ENCODE measurements at places on chromosomes 12 and 14.

DNA sequence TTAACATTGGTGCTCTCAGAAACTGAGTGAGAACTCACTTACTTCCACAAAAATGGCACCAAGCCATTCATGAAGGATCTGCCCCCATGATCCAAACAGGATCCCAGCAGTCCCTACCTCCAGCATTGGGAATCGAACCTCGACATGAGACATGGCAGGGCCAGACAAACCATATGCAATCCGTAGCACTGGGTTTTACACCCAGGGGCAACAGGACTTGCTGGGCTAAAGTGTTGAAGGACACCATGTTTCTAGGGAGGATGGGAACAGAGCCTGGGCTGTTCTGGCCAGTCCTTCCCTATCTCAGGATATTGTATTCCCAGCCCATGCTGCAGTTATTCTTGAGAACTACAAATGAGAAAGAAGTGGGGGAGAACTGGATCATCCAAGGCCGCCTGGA, 36.6 kb downstream of the SERPINA3 start:
- DNase-seq: no peak

- DNase-seq: no peak
These were observed 122.2 kb downstream of the CRACR2A start for GRCh38 chr12:3630621-3631271.

DNA sequence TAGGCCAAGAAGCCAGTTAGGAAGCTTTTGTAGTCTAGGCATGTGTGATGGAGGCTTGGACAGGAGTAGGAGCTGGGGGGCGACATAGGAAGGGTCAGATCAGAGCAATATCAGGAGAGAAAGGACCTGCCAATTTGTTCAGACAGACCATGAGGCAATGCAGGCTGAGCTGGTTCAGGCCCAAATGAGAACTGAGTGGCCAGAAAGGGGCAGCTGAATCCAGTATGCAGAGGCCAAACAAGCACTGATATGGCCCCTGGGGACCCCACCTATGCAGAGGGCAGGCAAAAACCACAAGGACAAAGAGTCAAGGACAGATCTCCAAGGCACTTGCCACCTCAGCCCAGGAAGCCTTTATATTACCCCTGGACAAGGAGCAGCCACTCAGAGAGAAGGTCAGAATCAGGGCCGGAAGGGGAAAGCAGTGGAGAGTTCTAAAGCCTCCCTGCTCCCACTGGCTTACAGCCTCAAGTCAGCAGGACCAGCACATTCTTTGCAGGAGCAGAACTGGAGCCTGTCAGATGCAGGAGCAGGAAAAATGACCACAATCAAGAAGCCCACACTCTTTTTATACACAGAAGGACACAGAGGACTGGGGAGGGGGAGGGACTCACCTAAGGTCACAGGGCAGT, 37.2 kb downstream of the CLMN start:
- DNase-seq: no peak

GRCh38 chr12:53746592-53747092, 5.1 kb downstream of the CISTR start:
- peak; percentile 85 for DNase-seq

- DNase-seq: no peak
These were observed 4.6 kb upstream of the CEP128 start for GRCh38 chr14:80946187-80946586.

- DNase-seq: no peak
These were observed 43.5 kb upstream of the KCNA5 start for GRCh38 chr12:5000204-5000603.

DNA sequence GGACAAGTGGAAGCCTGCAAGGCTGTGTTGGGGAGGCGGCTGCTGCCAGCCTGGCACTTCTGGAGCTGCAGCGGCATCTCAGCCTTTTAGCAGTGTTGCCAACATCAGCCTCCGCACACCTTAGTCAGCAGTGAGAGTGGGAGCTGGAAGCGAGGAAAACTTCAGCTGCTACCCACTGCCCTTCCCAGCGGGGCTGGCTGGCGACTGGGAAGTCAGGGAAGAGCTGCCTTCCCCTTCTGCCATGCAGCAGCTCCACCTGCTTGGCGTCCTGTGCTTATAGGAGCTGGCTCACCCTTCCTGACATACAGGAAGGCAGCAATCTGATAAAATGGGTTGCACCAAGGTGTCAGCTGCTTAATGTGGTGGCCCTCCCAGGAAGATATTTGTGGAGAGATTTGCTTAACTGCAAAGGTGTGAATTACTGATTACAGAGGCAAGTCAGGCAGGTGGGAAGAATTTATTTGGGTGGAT, 15.4 kb upstream of the PLEKHG3 start:
- DNase-seq: no peak

GRCh38 chr12:27233814-27234213, 10.3 kb upstream of the STK38L start:
- no peak for DNase-seq

DNA sequence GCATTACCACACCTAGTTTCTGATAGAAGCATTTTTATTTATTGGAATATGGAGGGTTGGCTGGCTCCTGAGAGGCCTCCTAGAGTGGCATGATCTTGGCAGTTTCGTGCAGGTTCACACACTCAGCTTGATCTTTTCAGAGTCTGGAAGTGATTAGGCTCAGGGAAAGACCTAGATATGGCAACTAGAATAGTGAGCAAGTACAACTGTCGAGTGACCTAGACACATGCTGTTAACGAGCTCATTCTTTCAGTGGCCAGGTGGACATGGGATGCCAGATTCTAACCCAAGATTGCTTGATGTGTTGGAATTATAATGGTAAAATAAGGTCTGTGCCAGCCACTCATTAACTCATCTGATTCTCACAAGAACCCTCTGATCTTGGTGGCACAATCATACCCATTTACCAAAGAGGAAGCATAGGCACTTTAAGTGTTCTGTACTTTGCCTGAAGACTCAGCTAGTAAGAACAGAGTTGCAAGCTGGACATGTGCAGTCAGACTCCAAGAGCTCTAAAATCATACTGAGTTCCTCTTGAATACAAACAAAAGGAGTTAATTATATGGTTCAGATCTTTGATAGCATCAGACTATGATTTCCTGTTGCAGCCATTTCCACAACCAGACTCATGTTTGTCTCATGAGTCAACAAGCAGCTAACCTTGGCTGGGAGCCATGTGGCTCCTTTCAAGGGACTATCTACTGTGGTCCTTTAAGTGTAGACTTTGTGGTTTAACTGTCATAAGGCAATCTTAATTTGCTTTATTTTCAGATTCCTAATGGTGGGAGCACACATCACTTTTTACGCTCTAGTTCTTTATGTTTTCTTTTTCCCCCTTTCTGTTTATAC, 144.2 kb downstream of the PLEKHA5 start:
- peak; percentile 17 for DNase-seq

- no peak for DNase-seq
These were observed 235.7 kb downstream of the CACNA1C start for GRCh38 chr12:2288471-2288870.

DNA sequence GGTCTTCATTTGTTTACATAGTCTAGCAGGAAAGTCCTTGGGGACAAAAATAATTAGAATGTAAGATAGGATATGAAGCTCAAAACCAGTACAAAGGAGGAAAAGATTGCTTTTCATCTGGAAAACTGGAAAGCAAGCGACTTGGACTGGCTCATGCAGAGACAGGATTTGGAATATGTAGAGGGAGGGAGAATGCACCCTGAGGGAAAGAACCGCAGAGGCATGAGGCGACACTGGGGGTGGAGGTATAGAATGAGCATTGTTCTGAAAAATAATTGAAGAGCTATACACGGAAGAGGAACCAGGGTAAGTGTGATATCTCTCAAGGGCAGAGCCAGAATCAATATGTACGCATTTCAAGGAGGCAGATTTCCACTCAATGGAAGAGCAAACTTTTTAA, 85.5 kb downstream of the PLEKHG3 start:
- DNase-seq: no peak

DNA sequence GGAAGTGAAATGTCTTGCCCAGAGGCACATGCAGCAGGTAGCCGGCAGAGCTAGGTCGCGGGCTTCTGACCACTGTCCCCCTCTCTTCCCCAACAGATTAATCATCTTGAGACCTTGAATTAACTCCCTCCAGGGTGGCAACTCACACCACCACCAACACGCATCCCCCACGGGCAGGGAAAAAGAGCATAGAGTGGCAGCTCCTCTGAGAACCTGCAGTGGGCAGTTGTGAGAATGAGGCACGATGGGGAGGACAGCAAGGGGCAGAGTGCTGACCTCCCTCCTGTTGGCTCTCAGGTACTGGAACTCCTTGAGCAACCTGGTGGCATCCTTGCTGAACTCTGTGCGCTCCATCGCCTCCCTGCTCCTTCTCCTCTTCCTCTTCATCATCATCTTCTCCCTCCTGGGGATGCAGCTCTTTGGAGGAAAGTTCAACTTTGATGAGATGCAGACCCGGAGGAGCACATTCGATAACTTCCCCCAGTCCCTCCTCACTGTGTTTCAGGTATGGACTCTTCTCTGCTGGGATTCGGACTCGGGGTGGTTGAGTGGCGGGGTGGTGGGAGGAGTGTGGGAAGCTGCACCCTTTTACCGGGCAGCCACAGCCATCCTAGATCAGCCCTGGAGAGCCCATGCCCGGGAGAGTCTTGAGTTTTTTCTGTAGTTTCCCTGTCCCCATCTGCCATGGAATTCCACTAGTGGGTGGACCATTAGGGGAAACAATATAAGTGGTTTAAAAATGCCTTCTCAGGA, 213.3 kb upstream of the FKBP4 start:
- DNase-seq: no peak

DNA sequence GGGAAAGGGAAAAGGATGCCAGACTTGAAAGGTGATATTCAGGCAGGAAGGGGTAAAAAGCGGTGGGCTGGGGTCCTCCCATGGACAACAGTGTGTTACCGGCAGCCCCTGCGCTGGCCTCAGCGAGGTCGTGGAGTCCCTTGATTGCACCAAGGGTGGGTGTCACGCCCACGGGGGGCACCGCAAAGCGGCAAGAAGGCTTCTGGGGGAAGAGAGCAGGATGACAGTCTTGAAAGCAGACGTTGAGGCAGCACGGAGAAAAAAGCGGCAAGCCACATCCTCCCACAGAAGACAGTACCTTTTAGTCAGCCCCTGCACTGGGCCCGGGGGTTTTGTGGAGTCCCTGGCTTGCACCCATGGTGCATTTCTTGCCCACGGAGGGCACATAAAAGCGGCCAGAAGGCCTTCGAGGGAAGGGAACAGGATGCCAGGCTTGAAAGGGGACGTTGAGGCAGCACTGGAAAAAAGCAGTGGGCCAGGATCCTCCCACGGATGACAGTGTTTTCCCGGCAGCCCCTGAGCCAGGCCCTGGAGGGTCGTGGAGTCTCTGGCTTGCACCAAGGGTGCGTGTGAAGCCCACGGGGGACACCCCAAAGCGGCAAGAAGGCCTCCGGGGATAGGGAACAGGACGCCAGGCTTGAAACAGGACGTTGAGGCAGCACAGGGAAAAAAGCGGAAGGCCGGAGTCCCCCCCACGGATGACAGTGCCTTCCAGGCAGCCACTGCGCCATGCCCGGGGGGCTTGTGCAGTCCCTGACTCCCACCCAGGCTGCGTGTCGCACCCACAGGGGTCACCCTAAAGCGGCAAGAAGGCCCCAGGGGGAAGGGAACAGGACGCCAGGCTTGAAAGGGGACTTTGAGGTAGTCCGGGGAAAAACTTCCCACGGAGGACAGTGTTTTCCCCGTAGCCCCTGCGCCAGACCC, 162.2 kb upstream of the ALG10B start:
- no peak for DNase-seq

- DNase-seq: no peak
These were observed 7.4 kb upstream of the ALDH1L2 start for GRCh38 chr12:105091476-105092206.

GRCh38 chr12:122174155-122174845, at the start of gene IL31:
IL31 (minus strand) TSS chr12:122174221; CDS start chr12:122174172, 49 bp downstream.
- DNase-seq: no peak

Measured in stimulated activated CD4-positive, alpha-beta T cell treated with anti-CD3 and anti-CD28 coated beads, TNF-alpha, amount 100 ng/mL, for 24 hours (primary cell).